Activated CD8-positive, alpha-beta memory T cell treated with anti-CD3 and anti-CD28 coated beads for 1 hour (primary cell): ENCODE measurements at places on chromosomes 4 and X.

GRCh38 chrX:45584717-45585116 is 384.0 kb upstream of the DIPK2B start:
- DNase-seq = no peak

GRCh38 chrX:33307911-33308354 is 96.6 kb upstream of the DMD start:
- DNase-seq = no peak

- DNase-seq = no peak
These were observed 83.9 kb downstream of the MAMLD1 start for GRCh38 chrX:150446995-150447394.

DNA sequence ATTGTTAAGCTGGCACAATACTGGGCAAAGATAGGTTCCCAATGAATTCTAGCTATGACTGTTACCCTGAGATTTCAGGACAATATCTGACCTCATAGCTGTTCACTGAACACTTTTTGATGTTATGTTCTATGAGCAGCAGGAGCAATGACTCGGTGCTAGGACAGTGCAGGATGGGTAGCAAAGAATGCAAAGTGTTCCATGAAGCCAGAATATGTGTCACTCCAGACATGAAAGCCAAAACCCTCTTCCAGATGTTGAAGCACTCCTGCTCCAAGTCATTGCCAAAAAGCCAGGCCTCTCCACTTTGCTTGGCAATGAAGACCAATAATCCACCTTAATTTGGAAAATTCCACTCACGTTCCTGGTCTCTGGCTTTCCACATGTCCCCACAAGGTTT is 300.9 kb upstream of the CPEB2 start:
- DNase-seq = no peak

GRCh38 chr4:123606336-123606735 is 209.7 kb downstream of the SPRY1 start:
- no peak for DNase-seq

GRCh38 chrX:285076-285677 is 4.0 kb downstream of the PLCXD1 start:
- DNase-seq = no peak

GRCh38 chrX:110746014-110746413 is 49.6 kb downstream of the CHRDL1 start:
- DNase-seq = no peak

DNA sequence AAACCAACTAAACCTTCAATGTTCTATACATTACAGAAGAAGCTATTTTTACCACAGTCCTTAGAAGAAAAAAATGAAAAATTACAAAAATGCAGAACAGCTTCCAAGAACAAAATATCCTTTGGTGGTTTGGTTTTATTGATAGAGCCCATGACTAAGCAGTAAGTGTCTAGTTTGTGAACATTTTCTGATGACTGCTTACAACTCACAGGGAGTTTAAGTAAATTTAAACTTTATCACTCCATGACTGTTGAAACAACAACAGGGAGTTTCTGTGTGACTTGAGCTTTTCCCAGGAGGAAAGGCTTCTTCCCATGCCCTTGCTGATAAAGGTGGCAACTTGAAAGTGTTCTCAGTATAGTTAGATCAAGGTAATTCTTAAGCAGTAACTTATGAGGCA is 2.9 kb downstream of the PF4 start:
- no peak for DNase-seq

- no peak for DNase-seq
These were observed 121.7 kb upstream of the HCCS start for GRCh38 chrX:10989386-10989785.

- DNase-seq = no peak
These were observed 6.2 kb upstream of the FHDC1 start for GRCh38 chr4:152929888-152930287.

GRCh38 chrX:44483965-44484606 is 58.6 kb downstream of the FUNDC1 start:
- no peak for DNase-seq

- DNase-seq = no peak
These were observed 17.9 kb downstream of the NALF2 start for GRCh38 chrX:69522052-69522451.

DNA sequence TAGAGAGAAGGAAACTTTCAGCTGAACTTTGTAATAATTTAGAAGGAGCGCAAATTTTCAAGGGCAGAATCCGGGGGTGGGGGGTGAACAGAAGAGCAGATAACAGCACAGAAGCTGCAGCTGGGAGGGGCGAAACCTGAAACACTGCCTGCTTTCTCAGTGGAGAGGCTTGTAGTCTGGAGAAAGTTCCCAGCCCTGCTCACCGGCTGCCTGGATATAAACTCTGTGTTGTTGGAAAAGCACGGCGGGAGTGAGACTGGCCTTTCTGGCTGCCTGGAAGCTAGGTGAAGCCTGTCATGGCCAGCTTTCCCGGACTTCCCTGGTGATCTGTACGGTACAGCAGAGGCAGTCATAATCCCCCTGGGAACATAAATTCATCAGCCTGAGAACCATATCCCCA is 1352.1 kb upstream of the DIAPH2 start:
- no peak for DNase-seq

DNA sequence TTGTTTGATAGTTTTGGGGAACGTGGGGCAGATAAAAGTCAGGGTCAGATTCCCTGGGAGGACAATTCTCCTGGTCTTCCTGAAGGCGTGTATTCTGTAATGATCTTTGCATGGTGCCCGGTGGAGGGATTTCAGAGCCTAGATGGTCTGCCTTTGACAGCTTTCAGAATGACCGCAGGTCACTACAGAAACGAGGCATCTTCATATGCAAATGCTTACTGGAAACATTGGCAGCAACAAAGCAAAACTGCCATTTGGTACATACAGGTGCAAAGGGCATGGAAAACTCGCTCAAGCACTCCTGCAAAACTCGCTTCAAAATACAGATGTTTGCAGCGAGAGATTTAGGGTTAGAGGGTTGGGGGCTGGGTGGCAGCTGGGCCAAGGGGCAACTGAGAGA is 8.8 kb downstream of the C4orf50 start:
- no peak for DNase-seq

DNA sequence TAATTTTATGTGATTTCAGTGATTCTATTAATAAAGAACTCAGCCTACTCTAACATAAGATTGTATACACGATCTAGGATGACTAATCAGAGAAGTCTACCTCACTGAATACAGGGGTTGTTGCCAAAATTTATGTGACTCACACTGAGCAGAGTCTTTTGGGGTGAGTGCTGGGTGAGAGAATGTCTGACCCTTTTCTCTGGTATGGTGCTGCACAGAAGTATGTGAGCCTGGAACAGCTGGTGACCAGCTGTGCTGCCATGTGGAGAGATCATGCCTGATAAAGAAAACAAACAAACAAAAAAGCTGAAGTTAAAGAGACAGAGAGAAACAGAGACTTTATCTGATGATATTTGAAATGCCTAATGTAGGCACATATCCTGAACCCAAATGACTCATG is 618.1 kb upstream of the GRIA3 start:
- no peak for DNase-seq
